ENCODE measurements at places on chromosomes 7 and 10. TPM values are rescaled to one million over a fixed set of nuclear protein-coding genes. Genes with fewer than 3 reads are reported as not detected.
A peak's percentile ranks its signal among the peaks of the same experiment; 100 is the strongest.

GRCh38 chr7:22858640-22859561 lies 36.3 kb upstream of the TOMM7 start:
- DNase-seq, result no peak

The HOXA1 gene
- total RNA-seq, result 1.6 TPM

DNA sequence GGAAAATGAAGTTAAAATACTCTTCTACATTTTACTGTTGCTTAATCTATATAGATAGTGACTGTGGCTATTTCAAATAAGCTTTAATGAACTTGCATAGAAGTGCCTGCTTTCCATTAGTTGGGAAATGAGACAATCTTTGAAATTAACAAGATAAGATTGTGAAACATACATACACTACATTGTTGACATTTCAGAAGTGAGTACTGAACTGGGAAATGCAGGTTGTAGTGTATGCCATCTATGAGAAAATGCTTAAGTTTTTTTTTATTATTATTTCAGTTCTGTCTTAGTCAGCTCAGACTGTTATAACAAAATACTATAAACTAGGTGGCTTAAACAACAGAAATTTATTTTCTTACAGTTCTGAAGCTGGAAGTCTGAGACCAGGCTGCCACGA lies 49.6 kb upstream of the CSTF2T start:
- no peak for DNase-seq

- DNase-seq, result no peak
These were observed 32.7 kb downstream of the EEPD1 start for GRCh38 chr7:36185756-36186155.

The LIPN gene
- total RNA-seq, result not detected

The CCDC146 gene
- total RNA-seq, result 25.1 TPM

DNA sequence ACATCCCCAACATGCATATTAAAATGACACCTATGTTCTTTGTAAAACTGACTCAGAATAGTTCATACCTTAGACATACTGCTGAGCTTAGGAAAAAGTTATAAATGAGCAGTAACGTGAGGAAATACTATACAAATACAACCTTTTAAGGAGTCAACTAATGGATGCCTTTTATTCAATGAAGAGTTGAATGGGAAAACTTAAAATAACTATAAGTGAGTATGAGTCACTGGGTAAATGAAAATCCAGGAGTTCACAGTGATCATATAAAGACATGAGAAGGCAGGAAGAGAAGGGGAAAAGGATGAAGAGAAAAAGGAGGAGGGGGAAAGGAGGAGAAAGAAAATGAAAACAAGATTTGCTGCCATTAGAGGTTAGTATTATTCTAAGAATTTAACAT lies 157.8 kb upstream of the PCDH15 start:
- DNase-seq, result no peak

- no peak for DNase-seq
These were observed 47.2 kb downstream of the DNAJC12 start for GRCh38 chr10:67790534-67791408.

DNA sequence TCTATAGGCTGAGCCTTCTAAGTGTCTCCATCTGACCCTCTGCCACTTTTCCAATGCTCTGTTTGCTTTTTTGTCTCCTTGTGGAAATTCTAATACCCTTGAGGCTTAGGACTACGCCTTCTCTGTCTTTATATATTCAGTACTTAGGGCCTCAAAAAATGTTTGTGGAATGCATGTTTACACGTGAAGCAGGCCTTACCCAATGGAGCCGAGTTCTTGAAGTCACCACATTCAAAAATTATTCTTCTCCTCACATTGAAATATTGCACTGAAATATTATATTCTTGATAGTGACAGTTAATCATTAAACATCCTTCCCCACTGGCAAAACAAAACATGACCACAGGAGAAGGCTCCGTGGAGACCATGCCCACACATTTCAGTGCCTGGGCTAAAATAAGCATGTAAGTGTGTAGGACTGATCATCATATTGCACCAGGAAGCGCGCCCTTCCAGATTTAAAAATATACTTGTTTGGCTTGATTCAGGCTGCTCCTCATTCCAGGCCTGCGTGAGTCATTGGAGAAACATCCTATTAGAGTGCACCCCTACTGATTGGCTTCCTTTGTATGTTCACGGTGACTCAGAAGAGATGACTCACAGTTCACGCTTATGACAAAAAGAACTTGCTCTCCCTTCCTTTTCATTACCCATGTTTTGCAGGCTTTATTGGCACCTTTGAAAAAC lies 307.4 kb upstream of the AOAH start:
- DNase-seq, result peak; percentile 83

- no peak for DNase-seq
These were observed 11.3 kb downstream of the CRYGN start for GRCh38 chr7:151428378-151429236.
